GM23248 (cell line): ENCODE measurements at places on chromosomes 11 and 22. TPM values are rescaled to one million over a fixed set of nuclear protein-coding genes. Genes with fewer than 3 reads are reported as not detected.
A peak's percentile ranks its signal among the peaks of the same experiment; 100 is the strongest.

DNA sequence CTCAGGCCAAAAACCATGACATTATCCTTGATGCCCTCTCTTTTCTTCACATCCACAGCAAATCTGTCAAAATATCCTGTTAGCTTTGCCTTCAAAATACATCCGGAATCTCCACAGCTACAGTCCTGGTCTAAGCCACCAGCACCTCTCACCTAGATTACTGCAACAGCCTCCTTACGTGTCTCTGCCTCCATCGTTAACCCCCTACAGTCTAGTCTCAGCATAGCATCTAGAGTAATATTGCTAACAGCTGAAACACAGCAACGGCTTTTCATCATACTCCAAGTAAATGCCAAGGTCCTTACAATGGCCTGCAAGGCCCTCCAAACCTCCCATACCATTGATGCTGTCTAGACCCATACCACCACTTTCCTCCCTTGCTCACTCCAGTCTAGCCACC, 4.4 kb downstream of the TSG101 start:
- peak; percentile 30 for DNase-seq

- no peak for DNase-seq
Measured at GRCh38 chr11:58070585-58070984, 39.8 kb downstream of the OR6Q1 start.

GRCh38 chr11:117501237-117501898, 173.7 kb downstream of the CEP164 start:
- DNase-seq: no peak

DNA sequence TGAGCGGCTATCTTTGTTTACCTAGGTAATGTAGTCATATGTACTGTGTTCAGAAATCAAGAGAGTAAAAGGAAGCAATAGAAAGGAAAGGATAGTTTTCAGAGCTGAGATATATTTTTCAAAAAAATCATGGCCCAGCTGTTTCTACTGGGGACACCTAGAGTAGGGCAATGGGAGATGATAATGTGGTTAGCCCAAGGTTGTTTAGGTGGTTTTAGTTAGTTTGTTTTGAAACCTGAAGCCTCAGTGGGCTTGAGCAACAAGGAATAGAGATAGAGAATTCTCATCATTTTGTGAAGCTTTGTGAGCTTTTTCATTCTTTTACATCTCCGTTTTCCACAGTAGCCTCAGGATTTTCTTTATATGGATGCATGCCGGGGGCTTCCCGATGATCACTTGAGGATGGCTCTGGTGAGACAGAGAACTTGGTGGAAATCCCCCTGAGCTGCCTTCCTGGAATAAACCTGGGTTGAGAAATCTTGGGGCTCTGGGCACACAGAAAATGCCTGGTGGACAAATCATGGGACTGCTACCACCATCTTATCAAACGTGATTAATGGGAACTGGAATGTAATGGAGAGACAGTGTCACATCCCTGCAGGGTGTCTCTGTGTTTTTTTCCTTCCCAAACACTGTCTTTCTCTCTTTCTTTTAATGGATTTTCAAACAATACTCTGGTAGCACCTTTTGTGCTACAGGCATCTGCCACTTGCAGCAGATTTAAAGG, 49.0 kb downstream of the ARHGAP42 start:
- no peak for DNase-seq

- DNase-seq: no peak
Measured at GRCh38 chr22:43312608-43313007, 30.6 kb downstream of the SCUBE1 start.

- DNase-seq: no peak
Measured at GRCh38 chr11:79918846-79919245, 478.0 kb upstream of the TENM4 start.

DNA sequence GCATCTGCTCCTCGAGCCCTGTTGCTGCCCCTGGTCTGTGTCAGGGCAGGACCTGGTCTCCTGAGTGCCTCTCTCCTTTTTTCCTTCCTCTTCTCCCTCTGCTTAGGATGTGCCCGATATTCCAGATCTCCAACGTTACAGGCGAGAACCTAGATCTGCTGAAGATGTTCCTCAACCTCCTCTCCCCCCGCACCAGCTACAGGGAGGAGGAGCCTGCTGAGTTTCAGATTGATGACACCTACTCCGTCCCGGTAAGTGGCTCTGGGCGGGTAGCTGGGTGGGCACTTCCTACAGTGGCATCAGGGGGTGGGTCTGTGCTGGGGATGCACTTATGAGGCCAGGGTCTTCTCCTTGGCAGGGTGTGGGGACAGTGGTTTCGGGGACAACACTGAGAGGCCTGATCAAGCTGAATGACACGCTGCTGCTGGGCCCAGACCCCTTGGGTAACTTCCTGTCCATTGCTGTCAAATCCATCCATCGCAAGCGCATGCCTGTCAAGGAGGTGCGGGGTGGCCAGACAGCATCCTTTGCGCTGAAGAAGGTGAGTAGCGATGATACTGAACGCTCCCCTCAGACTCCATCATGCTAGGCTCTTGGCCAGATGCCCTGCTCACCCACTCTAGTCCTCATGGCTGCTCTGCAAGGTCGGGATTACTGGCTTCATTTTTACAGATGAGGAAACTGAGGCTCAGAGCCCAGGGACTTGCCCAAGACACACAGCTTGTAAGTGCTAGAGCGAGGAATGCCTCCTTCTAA, 20.3 kb downstream of the GTPBP1 start:
- DNase-seq: no peak

- no peak for DNase-seq
Measured at GRCh38 chr11:2721210-2721916, 21.6 kb upstream of the KCNQ1OT1 start.

GRCh38 chr11:86499723-86500129, 125.0 kb downstream of the CCDC81 start:
- no peak for DNase-seq

Gene GSTT2B
- total RNA-seq: 5.3 and 8.7 TPM in 2 replicates

GRCh38 chr22:36546932-36547331, 18.0 kb upstream of the EIF3D start:
- DNase-seq: peak; percentile 96

- DNase-seq: peak; percentile 57
Measured at GRCh38 chr11:50174189-50174588, 141.5 kb downstream of the OR4C45 start.

GRCh38 chr11:1089738-1090599, 15.3 kb downstream of the MUC2 start:
- DNase-seq: no peak

DNA sequence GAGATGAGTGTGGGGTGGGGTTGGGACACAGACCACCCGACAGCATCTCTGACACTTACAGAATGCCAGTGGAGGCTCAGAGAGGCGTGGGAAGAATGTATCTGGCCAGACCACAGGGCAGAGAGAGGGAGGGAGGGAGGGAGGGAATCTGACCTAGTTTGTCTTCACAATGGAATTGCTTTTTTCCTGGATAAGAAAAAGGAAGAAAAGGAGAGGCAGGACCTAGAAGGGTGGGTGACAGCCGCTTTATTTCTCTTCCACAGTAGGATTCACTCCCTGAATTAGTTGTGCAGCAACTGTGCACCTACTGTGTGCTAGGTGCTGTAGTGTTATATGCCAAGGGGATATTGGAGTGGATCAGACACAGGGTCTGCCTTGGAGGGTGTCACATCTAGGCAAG, 3.7 kb downstream of the KCNK4 start:
- peak; percentile 62 for DNase-seq

DNA sequence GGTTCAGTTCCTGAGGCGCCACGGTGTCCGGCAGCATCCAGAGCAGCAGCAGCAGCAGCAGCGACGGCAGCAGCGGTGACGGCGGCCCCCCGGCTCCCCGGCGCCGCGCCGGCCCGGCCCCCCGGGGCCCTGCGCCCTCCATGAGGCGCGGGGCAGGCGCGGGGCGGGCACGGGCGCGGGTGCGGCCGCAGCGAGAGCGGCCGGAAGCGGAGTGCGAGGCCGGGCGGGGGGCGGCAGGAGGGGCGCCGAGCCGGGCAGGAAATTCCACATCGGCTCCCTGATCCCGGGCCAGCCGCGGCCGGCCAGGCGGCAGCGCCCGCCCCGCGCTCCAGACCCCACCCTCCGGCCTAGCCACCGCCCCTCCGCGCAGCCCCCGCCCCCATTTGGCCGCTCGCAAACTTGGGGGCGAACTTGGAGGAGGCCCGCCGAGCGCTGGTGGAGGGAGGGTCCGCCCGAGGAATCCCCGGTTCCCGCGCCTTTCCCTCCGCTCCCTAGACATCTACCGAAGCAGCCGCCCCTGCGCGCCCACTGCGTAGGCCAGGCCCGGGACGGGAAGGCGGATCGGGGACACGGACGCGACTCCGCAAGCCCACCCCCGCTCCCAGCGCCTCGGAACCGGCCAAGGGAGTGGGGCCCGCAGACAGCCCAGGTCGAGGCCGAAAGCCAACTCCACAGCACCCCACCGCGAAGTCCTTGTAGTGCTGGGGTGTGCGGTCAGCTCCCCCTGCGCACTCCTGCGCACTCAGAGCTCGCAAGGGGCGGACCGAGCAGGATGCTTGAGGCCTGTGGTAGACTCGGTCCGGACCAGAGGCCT, at the start of gene SCARF2:
Gene SCARF2, minus strand, starts transcription at position 213 of the 814 bp plus-strand sequence. Its CDS starts 71 bp downstream, at position 142.
- peak; percentile 78 for DNase-seq

Gene LIF
- total RNA-seq: 1.6 and 1.9 TPM in 2 replicates

DNA sequence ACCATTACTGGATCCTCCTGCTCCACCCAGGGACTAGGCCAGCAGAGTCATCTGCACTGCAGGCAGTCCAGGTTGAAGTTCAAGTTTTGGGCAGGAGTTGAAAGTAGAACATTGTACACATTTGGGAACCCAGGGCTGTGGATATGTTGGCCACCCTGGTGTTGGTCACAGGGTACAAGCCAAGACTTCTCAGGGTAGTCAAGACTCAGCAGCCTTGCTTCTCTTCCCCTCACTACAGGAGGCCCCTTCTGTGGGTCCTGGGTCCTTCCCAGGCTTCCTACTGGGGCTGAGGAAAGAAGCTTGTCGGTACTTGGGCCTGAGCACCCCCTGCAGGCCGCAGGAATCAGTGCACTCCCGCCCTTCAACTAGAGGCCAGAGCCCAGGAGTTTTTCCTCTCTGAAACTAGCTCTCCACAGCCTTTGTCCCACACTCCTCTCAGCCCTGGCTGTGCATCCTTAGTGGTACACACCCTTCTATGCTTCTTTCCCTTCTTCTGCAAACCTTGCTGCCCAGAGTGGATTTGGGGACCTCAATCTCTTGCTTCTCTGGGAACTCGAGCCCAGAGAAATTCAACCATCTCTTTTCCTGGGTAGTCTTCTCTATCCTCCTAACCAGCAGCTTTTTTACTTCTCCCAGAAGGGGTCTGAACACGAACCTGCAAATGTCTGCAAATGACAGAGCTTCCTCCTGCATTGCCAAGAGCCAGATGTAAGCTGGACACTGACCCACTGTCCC, 2.6 kb upstream of the HPX start:
- peak; percentile 78 for DNase-seq

Gene MAJIN
- not detected in 2 replicates for total RNA-seq

Gene LBHD1
- 5.8 and 12.6 TPM in 2 replicates for total RNA-seq

Gene GAS2
- 0.51 and 1.2 TPM in 2 replicates for total RNA-seq

- no peak for DNase-seq
Measured at GRCh38 chr11:44840085-44840478, 110.6 kb downstream of the TP53I11 start.

GRCh38 chr11:9922806-9923205, 258.9 kb downstream of the SWAP70 start:
- DNase-seq: no peak

DNA sequence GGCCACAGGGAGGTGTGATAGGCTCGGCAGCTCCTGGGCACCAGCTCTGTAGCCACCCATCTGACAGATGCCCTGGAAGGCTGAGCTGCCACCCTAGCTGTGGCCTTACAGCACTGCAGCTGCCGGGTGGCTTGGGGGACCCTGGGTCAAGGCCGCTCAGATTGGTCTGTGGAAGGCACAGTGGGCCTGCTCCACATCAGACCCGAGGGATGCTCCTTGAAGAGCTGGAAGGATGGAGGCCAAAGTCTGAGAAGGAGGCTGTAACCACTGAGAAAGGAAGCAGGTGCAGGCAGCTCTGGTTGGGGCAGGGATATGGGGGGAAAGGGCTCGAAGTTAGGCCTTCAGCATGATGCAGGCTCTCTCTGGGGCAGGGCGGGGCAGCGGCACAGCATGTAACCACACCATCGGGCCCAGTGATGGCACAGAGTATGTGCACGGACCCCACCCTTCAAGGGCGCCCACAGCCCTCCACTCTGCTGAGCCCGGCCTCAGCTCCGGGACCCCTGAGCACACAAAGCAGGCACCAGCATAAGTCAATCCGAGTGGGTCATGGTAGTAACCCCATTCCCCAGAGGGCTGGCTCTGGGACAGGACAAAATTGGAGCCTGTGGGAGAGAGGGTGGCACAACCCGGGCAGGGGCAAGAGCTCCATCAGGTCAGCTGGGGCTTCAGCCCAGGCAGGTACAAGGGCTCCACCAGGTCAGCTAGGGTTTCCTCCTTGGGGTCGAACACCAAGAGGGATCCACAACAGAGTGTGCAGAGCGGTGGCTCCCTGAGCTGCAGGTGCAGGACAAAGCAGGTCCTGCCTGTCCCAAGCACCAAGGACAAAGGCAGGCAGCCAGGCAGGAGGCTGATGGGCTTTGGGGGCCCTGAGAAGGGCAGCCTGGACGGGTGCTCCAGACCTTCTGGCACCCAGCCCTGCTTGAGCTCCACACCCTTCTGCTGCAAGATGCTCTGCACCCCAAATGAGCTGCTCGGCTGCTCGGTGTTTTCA, 1511.1 kb downstream of the BRD1 start:
- DNase-seq: no peak

Gene PHLDB1
- 102 and 109 TPM in 2 replicates for total RNA-seq

DNA sequence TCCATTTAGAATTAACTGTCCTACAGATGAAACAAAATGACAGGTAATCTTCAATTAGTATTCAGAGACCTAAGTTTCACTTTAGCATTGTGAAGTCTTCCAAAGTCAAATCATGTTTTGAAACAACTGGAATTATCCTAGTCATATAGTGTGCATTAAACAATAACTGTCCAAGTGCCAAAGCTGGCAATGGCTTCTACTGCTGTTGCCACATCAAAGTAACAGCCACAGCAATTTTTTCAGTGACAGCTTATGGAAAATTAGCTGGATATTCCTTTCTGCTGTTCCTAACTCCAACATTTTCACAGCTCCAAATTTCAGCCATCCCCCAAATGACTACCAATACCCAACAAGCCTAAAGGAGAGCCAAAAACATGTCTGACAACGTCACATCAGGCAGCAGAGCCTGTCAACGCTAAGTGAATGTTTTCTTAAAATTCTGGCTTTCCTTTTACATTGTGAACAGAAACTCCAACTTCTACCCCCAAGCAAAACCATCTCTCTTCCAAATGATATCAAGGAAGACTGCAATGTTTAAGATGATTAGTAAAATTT, 45.3 kb upstream of the CCDC34 start:
- DNase-seq: peak; percentile 31

GRCh38 chr22:35230839-35231584, 26.3 kb upstream of the HMGXB4 start:
- no peak for DNase-seq

Gene LRRC32
- 4.2 and 7.9 TPM in 2 replicates for total RNA-seq
